Left forelimb (tissue), 1 donor: ENCODE measurements at places on chromosomes 4 and X.

DNA sequence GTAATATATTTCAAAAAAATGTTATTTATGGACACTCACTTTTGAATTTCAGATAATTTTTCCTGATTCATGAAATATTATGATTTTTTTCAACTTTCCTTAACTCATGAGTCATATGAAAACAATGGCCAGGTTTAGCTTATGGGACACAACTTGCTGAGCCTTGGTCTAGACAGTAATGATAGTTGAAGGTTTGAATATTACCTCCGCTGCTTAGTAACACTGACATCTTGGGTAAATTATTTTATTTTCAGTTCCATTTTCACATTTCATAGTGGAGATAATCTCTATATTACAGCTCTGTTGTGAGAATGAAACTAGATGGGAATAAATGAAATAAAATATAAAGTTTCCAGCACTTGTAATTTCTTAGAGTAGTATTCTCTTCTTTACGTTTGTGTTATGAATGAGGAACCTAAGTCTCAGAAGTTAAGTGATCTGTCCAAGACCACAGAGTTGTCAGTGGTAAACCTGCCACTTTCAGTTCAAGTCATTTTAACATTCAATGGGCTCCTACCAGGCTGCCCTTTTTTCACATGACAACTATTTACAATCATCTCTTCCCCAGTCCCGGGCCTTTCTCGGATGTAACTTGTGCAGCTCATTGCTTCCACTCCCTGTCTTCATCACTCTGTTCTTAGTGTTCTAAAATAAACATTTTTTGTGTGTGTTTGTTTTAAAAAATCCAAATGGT, 46.8 kb upstream of the GC start:
- DNase-seq = no peak

GRCh38 chr4:113499166-113499565, 262.4 kb downstream of the CAMK2D start:
- DNase-seq = no peak

DNA sequence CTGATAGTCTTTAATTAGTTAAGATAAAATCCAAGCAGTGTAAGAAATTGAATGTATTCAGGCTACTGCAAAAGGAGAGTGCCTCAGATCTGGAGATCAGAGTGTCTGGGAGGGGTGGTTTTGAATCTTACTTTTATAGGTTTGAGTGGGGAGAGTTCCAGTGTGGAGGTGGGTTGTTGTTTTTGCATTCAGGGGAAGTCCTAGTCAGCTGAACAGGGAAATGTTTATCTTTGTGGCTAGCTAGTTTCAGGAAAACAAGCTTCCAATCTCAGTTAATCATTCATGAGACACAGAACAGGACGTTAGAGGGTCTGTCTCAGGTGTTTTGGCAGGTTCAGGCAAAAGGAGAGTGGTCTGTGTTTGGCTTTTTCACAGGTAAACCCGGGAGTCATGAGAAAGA, 26.0 kb downstream of the ZNF81 start:
- DNase-seq = no peak

GRCh38 chr4:94766856-94767255, 9.1 kb downstream of the BMPR1B start:
- DNase-seq = no peak

GRCh38 chrX:25017667-25018247, 2.0 kb upstream of the ARX start:
- DNase-seq = no peak

- DNase-seq = no peak
Measured at GRCh38 chr4:145178740-145179280, 1.6 kb downstream of the OTUD4 start.

- no peak for DNase-seq
Measured at GRCh38 chrX:15929194-15929593, 74.6 kb upstream of the AP1S2 start.

GRCh38 chr4:128322986-128323385, 35.4 kb upstream of the PGRMC2 start:
- no peak for DNase-seq

- no peak for DNase-seq
Measured at GRCh38 chr4:127113844-127114362, 518.9 kb upstream of the INTU start.

- DNase-seq = no peak
Measured at GRCh38 chr4:35723973-35724372, 520.3 kb downstream of the ARAP2 start.

GRCh38 chr4:62490635-62491034, 1290.5 kb downstream of the ADGRL3 start:
- no peak for DNase-seq
